Fibroblast of skin of back (primary cell): ENCODE measurements at places on chromosomes 1 and 21.

- DNase-seq: no peak
These were observed 82.3 kb downstream of the SSBP3 start for GRCh38 chr1:54323921-54324250.

GRCh38 chr1:51265618-51266017 lies 29.5 kb downstream of the RNF11 start:
- no peak for DNase-seq

GRCh38 chr1:55039342-55040082 lies at the start of gene PCSK9:
PCSK9 (plus strand) TSS chr1:55039548; CDS start chr1:55039838, 290 bp downstream.
- peak; percentile 40 for DNase-seq

DNA sequence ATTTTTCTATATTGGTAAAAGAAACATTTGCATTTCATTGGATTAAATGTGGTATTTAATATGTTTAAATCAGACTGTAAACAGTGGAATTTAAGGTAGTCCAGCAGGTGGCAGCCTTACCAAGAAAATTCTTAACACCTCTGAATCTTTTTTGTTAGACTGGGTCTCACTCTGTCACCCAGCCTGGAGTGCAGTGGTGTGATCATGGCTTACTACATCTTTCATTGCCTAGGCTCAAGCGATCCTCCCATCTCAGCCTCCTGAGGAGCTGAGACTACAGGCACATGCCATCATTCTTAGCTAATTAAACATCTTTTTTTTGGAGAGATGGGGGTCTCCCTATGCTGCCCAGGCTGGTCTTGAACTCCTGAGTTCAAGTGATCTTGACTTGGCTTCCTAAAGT lies 98.8 kb downstream of the RABGAP1L start:
- peak; percentile 46 for DNase-seq

DNA sequence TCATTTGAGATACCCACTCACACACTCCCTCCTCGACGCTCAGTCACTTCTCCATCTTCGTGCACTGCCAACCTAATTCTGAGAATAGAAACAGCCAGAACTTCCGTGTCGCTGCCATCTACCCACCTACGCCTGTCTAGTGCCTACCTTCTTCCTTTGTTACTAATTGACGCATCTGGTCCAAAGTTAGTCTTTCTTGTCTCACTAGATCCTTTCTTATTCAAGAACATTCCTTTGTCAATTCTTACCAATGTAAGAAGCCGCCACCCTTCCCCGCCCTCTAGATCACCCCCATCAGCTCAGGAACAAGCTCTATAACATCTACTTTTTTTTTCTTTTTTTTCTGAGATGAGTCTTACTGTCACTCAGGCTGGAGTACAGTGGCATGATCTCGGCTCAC lies 3.7 kb downstream of the PADI6 start:
- no peak for DNase-seq

DNA sequence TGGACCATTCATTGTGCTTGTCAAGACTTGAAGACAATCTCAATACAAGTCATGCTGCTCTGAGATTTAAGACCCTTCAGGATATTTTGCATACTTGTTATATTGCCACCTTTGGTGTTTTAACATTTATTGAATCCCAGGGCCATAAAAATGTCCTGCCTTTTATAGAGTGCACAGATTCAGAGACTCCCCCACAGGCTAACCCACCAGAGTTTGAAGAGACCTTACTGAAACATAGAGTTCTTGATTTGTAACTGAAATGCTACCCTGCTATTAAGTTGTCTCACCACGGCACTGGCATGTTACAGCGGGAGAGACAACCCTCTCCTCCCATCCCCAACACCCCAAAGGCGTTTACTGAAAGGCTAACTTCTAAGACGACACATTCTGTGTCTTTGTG lies 313.9 kb upstream of the USP24 start:
- DNase-seq: no peak

GRCh38 chr21:45071078-45071873 lies 3.1 kb upstream of the ADARB1 start:
- no peak for DNase-seq

DNA sequence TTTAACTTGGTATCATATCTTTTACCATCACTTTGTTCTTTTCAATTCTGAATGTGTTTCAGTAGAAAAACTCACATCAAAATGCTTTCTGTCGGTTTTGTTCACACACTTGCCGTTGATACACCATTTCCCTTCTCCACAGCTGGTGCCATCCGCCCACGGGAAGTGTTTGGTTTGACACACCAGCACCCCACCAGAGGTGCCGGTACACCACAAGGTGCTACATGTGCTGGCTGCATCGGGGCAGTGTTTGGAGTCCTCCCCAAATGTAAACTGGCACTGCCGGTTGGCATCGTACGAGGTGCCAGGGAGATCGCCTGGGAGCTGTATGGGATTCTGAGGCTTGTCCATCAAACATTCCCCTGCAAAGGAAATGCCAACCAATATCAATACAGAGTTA lies 5.0 kb downstream of the ADAMTS1 start:
- DNase-seq: no peak

- DNase-seq: no peak
These were observed 108.6 kb downstream of the NTMT2 start for GRCh38 chr1:170254371-170254770.

- DNase-seq: no peak
These were observed 2.8 kb upstream of the ZBTB7B start for GRCh38 chr1:154999571-155000410.

- DNase-seq: peak; percentile 87
These were observed 81.1 kb downstream of the PGM1 start for GRCh38 chr1:63674238-63674864.

- peak; percentile 73 for DNase-seq
These were observed 658 bp upstream of the COL16A1 start for GRCh38 chr1:31704271-31705079.

DNA sequence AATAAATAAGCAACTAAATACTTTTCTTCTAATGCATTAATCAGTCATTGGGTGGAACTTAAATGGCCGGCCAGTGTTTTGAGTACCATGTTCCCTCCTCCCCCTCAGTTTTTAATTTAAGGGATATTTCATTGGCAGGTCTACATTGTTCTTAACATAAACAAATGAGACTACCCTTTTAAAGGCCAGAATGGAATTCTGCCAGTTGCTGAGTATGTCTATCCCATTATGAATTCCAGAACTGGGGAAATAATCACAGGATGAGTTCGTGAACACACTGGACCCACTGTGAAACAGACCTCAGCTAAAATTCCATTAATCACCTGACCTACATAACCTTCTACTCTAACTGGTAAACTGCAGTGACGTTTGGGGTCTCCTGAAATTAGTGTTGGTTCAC lies 305.5 kb upstream of the PKN2 start:
- DNase-seq: no peak

GRCh38 chr1:72037745-72038343 lies 244.5 kb downstream of the NEGR1 start:
- DNase-seq: peak; percentile 42

DNA sequence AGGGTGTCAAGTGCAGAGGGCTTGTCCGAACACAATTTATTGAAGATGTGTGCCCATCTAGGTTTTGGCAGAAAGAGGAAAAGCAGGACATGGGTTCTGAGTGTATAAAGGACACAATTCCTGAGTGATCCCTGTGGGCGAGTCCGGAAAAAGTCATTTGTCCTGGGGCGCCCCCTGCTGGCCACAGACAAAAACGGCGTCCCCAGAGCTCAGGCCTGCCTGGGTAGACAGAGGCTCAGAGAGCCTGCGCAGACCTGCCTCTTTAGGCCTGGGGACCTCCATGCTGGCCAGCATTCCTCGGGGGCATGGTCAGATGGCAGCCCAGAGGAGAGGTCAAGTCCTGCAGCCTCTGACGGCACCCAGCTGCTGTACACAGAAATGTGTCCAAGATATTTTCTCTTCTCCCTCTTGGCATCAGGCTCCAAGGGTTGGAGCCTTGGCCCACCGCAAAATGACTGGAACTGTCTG lies 65.5 kb upstream of the LRP8 start:
- peak; percentile 66 for DNase-seq

DNA sequence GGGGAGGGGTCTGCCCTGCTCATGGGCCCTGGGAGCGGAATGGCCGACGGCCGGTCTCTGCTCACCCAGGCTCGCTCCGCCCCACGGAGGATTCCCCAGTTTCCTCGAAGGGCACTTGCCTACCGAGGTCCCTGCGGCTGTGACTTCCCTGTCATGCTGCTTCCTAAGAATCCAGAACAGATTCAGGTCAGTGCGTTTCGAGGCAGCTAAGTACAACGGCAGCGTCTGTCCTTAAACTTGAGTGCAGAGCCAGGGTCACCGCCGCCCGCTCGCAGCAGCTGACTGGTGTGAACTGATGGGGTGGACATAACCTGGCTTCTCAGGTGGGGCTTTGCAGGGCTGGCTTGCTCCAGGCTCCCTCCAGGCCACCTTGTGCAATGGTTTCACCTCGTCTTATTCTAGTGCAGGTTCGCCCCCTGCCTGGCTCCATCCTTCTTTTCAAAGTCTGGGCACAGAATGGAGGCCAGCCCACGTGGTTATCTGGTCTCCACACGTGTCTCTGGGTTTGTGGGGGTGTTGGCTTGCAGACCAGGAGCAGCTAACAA lies 7.6 kb upstream of the C1orf174 start:
- DNase-seq: no peak
